ENCODE measurements at places on chromosomes 12 and 14. TPM values are rescaled to one million over a fixed set of nuclear protein-coding genes. Genes with fewer than 3 reads are reported as not detected.

The TSHR gene
- not detected for total RNA-seq

The KLRC2 gene
- total RNA-seq, result 1.6 TPM

The SINHCAF gene
- 42.5 TPM for total RNA-seq

The AICDA gene
- 0.31 TPM for total RNA-seq

The CEBPE gene
- total RNA-seq, result not detected

The GLS2 gene
- total RNA-seq, result 0.27 TPM

The WNT1 gene
- not detected for total RNA-seq

The FIGNL2 gene
- total RNA-seq, result 0.27 TPM

The DCAF5 gene
- total RNA-seq, result 18.8 TPM

The RNF212B gene
- total RNA-seq, result not detected

The DAO gene
- total RNA-seq, result not detected

The MGST1 gene
- 934 TPM for total RNA-seq

The NELL2 gene
- not detected for total RNA-seq

The DPY19L2 gene
- total RNA-seq, result 1.3 TPM

The A2ML1 gene
- total RNA-seq, result not detected

The PARPBP gene
- 22.2 TPM for total RNA-seq

The GRIN2B gene
- total RNA-seq, result 4.5 TPM

The LUM gene
- 0.21 TPM for total RNA-seq

The INSM2 gene
- not detected for total RNA-seq

The LRIG3 gene
- 5.1 TPM for total RNA-seq

The PIANP gene
- total RNA-seq, result 0.97 TPM

The P2RX2 gene
- not detected for total RNA-seq

The SRRM4 gene
- not detected for total RNA-seq

The CLEC1A gene
- total RNA-seq, result not detected

The KRT3 gene
- total RNA-seq, result not detected

The CCDC38 gene
- not detected for total RNA-seq

The KCNJ8 gene
- 0.18 TPM for total RNA-seq

The NPAS3 gene
- not detected for total RNA-seq

The OR4E2 gene
- total RNA-seq, result not detected

The NXPH4 gene
- 2.7 TPM for total RNA-seq

The KRT79 gene
- total RNA-seq, result not detected

The NRXN3 gene
- total RNA-seq, result 1.0 TPM

The ALDH2 gene
- total RNA-seq, result 62.6 TPM

The KCNH3 gene
- 1.5 TPM for total RNA-seq

The SLC6A15 gene
- total RNA-seq, result 4.1 TPM

The KRT71 gene
- total RNA-seq, result not detected

The C3AR1 gene
- not detected for total RNA-seq

The KCNC2 gene
- total RNA-seq, result not detected

The METAP2 gene
- total RNA-seq, result 213 TPM

The BRAP gene
- total RNA-seq, result 11.2 TPM

The SMCO3 gene
- not detected for total RNA-seq

The CATSPERB gene
- total RNA-seq, result not detected

The RTL1 gene
- total RNA-seq, result 0.31 TPM

The CLEC9A gene
- total RNA-seq, result not detected

The POTEM gene
- not detected for total RNA-seq

The DACT1 gene
- 0.42 TPM for total RNA-seq

The PPM1H gene
- 6.0 TPM for total RNA-seq

The TMEM132C gene
- not detected for total RNA-seq

The RNASE7 gene
- not detected for total RNA-seq

The TBX3 gene
- total RNA-seq, result 51.2 TPM
